ENCODE measurements at places on chromosomes 7 and 10. TPM values are rescaled to one million over a fixed set of nuclear protein-coding genes. Genes with fewer than 3 reads are reported as not detected.

MMD2 gene
- total RNA-seq: not detected

ADRA2A gene
- 0.67 TPM for total RNA-seq

FAM170B gene
- not detected for total RNA-seq

ABHD11 gene
- 18.6 TPM for total RNA-seq

IDI2 gene
- 0.16 TPM for total RNA-seq

GRCh38 chr7:50627824-50628361, 62.7 kb upstream of the DDC start:
- DNase-seq: no peak

DNA sequence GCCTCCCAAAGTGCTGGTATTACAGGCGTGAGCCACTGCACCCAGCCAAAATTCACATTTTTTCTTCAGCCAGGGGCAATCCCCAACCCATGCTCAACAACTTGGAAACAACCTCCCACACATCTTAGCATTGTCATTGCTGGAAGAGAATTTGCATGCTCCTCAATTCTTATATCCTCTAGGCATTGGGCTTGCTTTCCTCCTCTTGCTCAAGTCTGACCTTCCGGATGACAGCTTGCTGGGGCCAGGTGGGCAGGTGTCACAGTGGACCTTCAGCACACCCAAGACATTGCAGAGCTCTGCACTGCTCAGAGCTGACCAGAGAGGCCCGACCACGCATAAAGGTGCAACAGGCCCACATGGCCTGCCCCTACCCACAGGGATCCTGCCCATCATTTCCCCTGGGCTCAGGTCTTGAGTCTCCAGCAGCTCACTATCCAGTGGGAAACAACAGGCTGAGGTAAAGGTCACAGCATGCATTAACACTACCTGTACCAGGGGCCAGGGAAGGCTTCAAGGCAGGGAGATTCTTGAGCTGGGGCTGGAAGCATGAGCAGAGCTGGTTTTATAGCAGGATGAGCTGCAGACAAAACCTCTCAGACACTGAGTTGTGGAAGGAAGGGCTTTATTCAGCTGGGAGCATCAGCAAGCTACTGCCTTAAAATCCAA, 6.8 kb upstream of the GPR15LG start:
- no peak for DNase-seq

GRCh38 chr7:44072364-44073231, 7.2 kb upstream of the PGAM2 start:
- DNase-seq: peak; percentile 88

GRCh38 chr7:138478499-138478908, 18.4 kb downstream of the TRIM24 start:
- no peak for DNase-seq

DNA sequence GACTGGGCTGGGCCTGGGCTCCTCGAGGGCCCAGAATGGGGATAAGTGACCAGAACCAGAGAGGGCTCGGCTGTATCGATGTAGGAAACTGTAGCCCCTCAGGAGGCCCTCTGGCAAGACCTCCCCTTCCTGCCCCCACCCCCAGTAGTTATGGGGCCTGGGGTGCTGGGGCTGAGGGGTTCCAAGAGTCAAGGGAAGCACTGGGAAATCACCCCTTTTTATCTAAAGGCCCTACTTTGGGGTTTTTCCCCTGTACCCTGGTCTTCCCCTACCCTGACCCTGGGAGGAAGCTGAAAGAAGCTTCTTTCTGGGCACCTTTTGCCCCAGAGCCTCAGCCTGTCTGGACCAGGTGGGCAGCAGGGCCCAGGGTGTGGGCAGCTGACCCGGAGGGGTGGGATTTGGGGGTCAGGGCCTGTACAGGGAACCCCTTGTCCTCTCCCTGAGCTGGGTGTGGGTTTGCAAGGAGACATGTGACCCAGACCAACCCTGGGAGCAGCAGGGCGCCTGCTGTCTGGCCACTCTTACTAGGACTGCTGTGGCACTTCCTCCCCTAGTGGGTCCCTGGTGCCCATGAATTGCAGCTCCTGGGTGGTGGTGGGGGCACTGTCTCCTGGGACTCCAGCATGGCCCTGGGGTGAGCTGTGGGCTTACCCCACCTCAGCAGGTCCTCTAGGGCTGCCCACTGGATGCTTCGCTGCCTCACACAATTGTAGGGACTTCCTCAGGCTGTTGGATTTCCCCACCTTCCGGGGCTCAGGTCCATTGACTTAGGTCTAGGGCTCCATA, 1.5 kb downstream of the IRF5 start:
- DNase-seq: no peak

Measured in Right ventricle myocardium superior (tissue), 1 donor.